ENCODE measurements at places on chromosomes 13 and 19. TPM values are rescaled to one million over a fixed set of nuclear protein-coding genes. Genes with fewer than 3 reads are reported as not detected.
A peak's percentile ranks its signal among the peaks of the same experiment; 100 is the strongest.

C3 gene
- 486 TPM for total RNA-seq

VPS36 gene
- 41.6 TPM for total RNA-seq

LGI4 gene
- 8.9 TPM for total RNA-seq

CFD gene
- 133 TPM for total RNA-seq

RASGRP4 gene
- 3.5 TPM for total RNA-seq

SYCN gene
- total RNA-seq: 1.1 TPM

NPAS1 gene
- 0.40 TPM for total RNA-seq

IGSF23 gene
- total RNA-seq: not detected

METTL21C gene
- 0.52 TPM for total RNA-seq

URAD gene
- not detected for total RNA-seq

CARD8 gene
- total RNA-seq: 38.6 TPM

GRCh38 chr19:2726904-2727639 lies 5.9 kb upstream of the DIRAS1 start:
- no peak for DNase-seq

- no peak for DNase-seq
Observed at GRCh38 chr13:73873940-73874830, 260.0 kb downstream of the KLF12 start.

GRCh38 chr19:48502350-48503018 lies 9.2 kb downstream of the LMTK3 start:
- no peak for DNase-seq

DNA sequence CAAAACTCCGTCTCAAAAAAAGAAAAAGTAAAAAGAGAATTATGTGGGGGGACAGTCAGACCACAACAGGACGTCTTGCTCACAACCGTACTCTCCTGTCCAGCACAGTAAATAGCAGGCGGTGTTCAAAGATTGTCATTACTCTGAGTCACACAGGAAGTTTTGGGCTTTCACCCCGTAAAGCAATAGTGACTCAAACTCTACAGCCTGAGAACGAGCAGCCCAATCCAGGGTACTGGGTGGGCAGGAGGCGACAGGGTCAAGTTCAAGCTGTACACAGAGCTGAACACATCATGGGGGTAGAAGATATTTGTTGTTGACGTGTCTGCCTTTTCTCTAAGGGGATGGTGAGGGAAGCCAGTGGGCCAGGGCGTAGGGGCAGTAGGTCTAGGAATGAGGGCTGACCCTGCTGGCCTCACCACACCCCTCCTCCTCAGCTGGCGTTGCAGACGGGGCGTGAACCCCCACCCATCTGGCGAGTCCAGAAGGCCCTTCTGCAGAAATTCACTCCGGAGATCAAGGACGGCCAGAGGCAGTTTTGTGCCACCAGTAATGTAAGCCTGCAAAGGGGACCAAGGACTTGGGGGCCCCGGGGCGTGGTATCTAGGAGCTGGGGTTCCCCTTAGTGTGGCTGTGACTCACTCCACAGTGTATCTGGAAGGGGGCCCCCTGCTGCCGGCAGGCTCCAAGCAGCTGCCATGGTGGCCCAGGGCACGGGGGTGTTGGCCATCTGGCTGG lies 23.3 kb downstream of the PRR12 start:
- DNase-seq: no peak

- DNase-seq: no peak
Observed at GRCh38 chr13:94028234-94028633, 451.2 kb downstream of the DCT start.

DNA sequence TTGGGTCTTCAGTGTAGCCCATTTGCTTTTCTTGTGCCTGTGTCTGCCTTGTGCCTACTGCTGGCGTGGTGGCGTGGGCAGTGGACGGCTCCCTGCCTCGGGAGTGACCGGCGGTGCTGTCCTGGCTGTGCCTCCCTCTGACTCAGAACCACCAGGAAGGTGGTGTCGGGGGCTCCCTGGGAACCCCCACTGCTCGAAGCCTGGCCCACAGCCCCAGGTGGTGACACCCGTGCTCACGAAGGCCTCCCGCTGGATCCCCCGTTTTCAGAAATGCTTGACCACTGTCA lies 5.1 kb upstream of the AMH start:
- DNase-seq: no peak

GRCh38 chr13:21668732-21669275 lies 2.1 kb upstream of the FGF9 start:
- DNase-seq: no peak

DNA sequence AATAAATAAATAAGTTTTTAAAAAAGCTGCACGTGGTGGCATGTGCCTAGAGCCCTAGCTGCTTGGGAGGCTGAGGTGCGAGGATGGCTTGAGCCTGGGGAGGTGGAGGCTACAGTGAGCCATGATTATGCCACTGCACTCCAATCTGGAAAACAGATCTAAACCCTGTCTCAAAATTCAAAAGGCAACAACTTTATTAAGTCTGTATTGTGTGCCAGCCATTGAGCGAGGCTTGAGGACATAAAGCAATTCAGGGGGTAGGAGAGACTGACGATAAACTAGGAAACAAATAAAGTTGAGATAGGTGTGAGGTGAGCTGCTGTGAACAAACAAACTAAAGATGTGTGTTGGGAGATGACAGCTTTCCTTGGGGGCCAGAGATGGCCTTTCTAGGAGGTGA lies 8.7 kb downstream of the CELF5 start:
- no peak for DNase-seq

DNA sequence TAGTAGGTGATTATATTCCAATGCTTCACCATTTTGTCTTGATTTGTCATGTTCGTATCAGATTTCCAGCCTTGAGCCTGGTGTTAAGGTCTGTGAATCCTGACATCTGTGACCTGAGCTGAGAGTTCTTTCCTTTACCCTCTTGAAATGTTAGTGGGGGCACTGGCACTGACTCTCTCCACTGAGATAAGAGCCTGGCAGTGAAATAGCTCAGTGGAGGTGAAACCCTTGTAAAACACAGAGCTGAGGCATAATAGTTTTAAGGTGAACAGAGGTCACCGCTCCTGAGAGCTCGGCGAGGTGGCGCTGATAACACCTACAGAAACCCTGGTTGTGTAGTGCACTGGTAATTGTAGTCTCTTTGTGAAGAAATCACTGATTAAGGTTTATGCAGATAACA lies 748.2 kb downstream of the DIAPH3 start:
- DNase-seq: no peak

GRCh38 chr19:45451131-45451849 lies 16.5 kb upstream of the FOSB start:
- no peak for DNase-seq

- no peak for DNase-seq
Observed at GRCh38 chr19:46295401-46296201, 1.2 kb upstream of the HIF3A start.

DNA sequence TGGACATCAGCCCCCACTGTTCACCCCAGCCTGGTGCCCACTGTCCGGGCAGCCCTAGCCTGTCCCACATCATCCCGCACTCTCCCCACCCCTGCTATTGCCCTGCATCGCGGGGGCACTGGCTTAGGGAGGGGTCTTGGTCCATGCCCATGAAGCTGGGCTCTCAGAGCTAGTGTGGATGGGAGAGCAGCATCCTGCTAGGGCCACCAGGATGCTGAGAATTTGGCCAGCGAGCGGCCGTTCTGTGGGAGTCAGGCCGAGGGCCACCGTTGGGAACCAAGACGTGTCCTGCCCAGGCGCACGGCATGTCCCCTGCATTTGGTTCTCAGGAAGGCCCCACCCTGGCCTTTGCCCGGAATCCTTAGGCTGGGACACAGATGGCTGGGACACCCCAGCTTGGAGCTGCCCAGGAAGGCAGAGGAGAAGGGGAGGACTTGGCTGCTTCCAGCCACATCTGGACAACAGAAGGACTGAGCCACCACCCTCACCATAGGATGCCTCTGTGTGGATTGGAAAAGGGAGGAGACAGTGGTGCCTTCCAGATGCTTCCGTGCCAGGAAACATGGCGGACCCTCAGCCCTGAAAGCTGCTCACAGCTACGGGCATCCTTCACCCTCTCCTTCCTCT lies 14.6 kb downstream of the ADGRE5 start:
- no peak for DNase-seq

DNA sequence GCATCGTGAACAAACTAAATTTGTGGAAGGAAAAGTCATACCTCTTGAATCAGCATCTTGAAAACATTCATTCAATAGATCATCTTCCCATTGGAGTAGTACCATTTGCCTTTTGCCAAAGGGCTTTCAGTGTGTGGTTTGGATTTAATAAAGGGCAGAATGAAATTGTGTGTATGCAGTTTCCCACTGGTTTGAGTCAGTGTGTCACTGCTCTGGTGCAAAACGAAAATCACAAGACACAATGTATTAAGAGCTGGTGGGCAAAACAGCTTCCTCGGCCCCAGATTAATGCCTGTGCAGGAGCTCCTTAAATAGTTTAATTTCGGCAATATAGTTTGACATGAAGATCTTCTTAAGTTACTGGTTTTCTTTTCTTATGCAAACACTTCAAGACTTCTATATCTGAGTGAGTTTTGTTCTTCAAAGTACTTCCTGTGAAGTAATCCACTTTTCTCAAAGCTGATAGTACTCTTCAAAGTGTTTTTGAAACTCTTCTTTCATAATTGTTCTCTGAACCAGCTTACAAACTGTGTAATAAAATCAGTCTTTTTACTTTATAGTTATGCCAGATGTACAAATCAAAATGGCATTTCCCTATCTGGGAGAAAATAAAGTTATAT lies 32.1 kb downstream of the RASL11A start:
- no peak for DNase-seq

GRCh38 chr19:43464134-43464775 lies 1.2 kb downstream of the LYPD3 start:
- peak; percentile 78 for DNase-seq

GRCh38 chr13:79533781-79534400 lies 52.9 kb downstream of the NDFIP2 start:
- no peak for DNase-seq

DNA sequence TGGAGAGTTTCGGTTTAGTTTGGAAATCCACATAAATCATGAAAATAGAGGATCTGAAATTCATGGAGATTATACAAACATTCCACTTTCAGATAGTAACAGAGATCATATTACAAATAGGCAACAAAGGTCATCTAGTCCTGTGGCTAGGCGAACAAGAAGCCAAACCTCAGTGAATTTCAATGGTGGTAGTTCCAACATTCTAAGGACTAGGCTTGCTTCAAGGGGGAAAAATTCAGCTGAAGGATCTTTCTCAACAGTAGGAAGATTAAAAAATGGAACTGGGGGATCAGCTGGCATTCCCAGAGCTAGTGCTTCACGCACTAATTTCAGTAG lies 47.0 kb downstream of the FOXO1 start:
- no peak for DNase-seq

- DNase-seq: no peak
Observed at GRCh38 chr19:23436944-23437343, 41.7 kb upstream of the ZNF91 start.

DNA sequence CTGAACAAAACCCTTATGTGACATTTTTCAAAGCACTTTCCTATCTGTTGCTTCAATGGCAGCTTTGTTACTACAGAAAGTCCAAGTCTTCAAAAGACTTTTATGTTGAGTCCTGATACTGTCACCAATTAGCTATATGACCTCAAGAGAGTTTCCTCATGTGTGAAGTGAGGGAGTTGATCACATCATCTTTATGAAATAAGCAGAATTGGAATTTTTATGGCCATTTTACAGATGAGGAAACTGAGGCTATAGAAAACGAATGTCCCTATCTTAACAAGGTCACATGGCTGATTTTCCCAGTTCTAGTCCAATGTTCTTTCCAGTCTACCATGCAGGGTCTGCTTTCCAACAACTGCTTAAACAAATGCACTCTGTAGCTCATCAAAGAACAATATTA lies 2.6 kb downstream of the TNFRSF19 start:
- no peak for DNase-seq

GRCh38 chr19:13036366-13036976 lies 41.2 kb downstream of the NFIX start:
- peak; percentile 57 for DNase-seq

GRCh38 chr19:4443966-4444764 lies 13.4 kb downstream of the UBXN6 start:
- DNase-seq: no peak

DNA sequence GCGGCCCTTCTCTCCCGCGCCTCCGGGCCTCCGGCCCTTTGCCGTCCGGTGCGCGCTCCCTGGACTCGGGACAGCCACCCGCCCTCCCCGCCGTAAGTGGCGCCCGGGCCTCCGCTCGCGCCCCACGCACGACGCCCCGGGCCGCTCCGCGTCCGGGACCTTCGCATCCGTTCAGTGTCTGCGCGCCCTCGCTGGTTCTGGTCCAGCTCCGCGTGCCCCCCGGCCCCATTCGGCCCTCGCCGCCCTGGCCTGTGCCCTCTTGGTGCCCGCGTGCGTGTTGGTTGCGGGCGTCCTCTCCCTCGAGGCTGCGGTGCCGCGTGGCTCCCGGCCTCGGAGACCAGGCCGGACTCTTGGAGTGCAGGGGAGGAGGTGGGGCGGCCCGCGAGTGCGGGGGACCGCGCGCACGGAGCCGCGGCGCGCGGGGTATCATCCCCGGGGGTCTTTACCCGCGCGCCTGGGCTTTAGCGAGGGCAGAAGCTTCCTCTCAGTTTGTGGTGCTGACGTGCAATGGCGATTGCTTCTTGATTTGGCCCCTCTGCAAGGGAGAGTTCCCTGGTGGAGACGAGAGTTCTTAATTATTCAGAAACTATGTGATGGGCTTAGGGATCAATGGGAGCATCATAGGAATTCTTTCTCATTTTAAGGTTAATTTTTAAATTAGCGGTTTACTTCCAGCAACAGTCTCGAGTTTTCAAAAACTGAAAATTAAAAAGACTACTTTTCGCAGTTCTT lies 757 bp downstream of the WASF3 start:
- DNase-seq: no peak

DNA sequence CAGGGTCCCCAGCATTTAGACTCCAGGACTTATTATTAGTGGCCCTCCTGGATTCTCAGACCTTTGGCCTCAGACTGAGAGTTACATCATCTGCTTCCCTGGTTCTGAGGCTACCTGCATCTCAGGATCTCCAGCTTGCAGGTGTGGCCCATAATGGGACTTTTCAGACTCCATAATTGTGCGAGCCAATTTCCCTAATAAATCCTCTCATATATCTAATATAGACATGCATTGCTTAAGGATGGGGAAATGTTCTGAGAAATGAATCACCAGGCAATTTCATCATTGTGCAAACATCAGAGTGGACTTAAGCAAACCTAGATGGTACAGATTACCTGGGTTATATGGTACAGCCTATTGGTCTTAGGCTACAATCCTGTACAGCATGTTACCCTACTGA lies 116.5 kb upstream of the FBXL3 start:
- DNase-seq: no peak

DNA sequence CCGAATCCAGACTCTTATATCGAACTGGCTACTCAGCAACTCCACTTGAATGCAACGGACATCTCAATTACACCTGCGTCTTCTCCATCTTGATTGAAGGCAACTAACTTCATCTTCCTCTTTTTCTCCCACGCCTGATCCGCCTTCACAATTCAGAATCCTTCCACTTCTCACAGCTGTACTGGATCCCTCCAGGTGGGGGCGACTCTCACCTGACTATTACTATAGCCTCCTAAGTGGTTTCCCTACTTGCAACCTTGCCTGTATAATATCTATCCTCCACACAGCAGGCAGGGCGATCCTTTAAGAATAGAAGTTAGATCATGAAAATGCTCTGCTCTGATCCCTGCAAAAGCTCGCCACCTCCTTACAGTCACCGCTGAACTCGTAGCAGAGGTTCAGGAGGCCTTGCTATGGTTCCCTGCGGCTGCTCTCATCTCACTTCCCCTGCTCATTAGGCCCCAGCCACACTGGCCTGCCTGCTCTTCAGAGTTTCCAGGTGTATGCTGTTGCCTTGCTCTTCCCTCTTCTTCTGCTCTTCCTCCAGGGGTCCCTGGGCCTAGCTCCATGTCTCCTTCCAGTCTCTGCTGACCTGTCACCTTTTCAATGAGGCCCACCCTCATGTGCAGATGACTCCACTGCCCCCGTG lies 31.9 kb downstream of the RFXAP start:
- DNase-seq: no peak
